ENCODE measurements at places on chromosomes 1 and 21. TPM values are rescaled to one million over a fixed set of nuclear protein-coding genes. Genes with fewer than 3 reads are reported as not detected.

Gene TDRD10
- total RNA-seq: 5.2 TPM

Gene PLXNA2
- 43.1 TPM for total RNA-seq

Gene OR2T11
- not detected for total RNA-seq

Gene ERG
- 39.3 TPM for total RNA-seq

Gene INSRR
- not detected for total RNA-seq

Gene HSPA6
- total RNA-seq: under 0.01 TPM

Gene C1orf210
- total RNA-seq: not detected

Gene SPATA6
- total RNA-seq: 1.6 TPM

Gene GJA4
- total RNA-seq: 2.6 TPM

Gene TCHH
- 0.06 TPM for total RNA-seq

Gene PDZK1
- total RNA-seq: 0.31 TPM

Gene RGS1
- total RNA-seq: not detected

Gene NBPF20
- 4.6 TPM for total RNA-seq

Gene BTBD19
- total RNA-seq: 2.1 TPM

Gene PLPPR4
- 0.25 TPM for total RNA-seq

Gene NFASC
- total RNA-seq: 0.06 TPM

Gene C1QC
- not detected for total RNA-seq

Gene KAZN
- 2.8 TPM for total RNA-seq

Gene CHD5
- under 0.01 TPM for total RNA-seq

Gene FAM43B
- total RNA-seq: not detected

Gene LCE1B
- not detected for total RNA-seq

Gene UBIAD1
- 22.2 TPM for total RNA-seq

Gene TPTE
- total RNA-seq: not detected

Gene ARTN
- 0.13 TPM for total RNA-seq

Gene SPRR2E
- total RNA-seq: not detected

Gene UBE2Q1
- total RNA-seq: 23.2 TPM

Gene IFFO2
- total RNA-seq: 17.1 TPM

Gene RFX5
- total RNA-seq: 66.4 TPM

Gene LRRC71
- total RNA-seq: 0.19 TPM

Gene RXFP4
- 0.06 TPM for total RNA-seq

Gene TNNT2
- total RNA-seq: not detected

Gene RGS16
- 3.9 TPM for total RNA-seq

Gene ZNF683
- total RNA-seq: not detected

Gene AJAP1
- total RNA-seq: 0.13 TPM

Gene CXADR
- 76.5 TPM for total RNA-seq

Gene SPATA21
- total RNA-seq: not detected
